ENCODE measurements at places on chromosomes 11 and 22.

DNA sequence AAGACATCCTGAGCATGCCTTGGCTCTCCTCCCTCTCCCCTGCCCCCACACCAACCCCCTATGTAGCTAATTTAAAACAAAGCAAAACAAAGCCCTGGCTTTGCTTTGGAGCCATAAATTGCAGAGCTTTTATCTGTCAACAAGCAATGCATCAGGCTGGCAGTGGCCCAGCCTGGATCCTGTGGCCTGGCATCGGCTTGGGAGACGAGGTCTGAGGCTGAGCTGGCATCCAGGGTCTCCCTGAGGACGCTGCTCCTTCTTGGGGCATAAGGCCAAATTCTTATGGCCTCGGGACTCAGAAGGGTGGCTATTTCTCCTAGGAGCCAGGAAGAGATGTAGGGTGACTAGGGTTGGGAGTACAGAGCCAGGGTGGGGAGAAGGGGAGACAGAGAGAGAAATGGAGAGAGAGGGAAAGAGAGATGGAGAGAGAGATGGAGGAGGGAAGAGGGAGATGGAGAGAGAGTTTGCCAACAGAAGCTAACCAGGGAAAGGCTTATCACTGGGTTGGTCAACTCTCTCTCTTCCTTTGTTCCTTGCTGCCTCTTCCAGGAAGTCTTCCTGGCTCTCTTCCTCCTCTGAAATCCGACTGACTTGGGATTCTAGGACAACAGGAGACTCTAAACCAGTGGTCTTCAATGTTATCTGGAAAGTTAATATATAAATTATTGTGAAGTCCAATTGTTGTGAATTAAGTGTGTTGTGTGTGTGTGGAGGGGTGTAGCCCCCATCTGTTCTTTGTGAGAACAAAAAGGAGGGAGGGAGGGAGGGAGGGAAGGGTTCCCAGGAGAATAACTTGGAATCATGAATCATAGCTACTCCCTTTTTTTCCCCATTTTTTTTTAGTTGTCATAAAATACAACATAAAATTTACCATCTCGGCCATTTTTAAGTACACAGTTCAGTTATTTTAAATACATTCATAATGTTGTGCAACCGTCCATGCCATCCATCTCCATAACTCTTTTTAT is 29.1 kb downstream of the TSPAN18 start:
- no peak for DNase-seq

DNA sequence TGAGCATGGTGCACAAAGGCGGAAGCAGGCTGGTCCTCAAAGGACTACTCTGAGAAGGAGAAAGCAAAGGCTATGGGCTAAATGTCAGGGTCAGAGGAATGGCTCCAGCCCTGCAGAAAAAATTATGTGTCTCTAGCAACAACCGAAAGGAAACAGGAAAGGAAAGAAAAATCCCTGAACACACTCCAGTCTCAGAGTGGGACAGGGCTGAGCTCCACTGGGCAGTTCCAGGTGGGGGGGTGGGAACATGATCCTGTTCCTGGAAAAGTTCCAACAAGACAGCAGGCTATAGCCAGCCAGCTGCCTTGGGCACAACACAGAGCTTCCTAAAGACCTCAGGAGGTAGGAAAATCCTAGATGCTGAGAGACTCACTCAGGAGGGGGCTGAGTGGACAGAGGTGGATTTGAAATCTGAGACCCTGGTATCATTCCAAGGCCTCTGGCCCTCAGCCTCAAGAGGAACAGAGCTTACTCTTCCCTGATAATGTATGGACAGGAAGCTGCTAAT is 1088.2 kb downstream of the TBC1D22A start:
- DNase-seq: no peak

DNA sequence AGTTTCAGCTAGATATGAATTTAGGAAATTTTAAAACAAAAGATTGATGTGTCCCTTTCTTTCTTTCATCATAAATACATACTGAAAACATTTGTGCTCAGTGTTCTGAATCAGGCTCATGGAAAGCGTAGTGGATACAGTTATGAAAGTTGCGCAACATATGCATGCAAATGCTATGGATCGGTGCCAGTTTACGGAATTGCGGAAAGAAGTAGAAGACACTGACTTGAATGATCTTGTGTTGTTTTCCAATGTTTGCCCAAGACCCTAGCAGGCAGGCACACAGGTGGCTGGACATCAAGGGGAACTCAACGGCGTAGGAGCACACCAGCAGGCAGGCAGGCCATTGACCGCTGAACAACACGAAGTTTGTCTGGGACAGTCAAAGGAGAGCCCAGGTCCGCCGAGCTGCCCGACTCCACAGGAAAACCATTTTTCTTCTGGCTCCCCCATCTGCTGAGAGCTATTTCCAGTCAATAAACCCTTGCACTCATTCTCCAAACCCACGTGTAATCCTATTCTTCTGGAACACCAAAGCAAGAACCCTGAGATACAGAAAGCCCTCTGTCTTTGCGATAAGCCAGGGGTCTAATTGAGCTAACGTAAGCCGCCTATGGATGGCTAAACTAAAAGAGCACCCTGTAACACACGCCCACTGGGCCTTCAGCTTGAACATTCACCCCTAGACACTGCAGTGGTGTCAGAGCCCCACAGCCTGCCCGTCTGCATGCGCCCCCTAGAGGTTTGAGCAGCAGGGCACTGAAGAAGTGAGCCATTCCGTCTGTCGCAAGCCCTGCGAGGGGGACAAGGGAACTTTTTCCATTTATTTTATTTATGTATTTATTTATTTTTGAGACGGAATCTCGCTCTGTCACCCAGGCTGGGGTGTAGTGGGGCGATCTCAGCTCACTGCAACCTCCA is 7.4 kb upstream of the BIRC3 start:
- DNase-seq: no peak

GRCh38 chr11:86443415-86443814 is 68.7 kb downstream of the CCDC81 start:
- DNase-seq: no peak

DNA sequence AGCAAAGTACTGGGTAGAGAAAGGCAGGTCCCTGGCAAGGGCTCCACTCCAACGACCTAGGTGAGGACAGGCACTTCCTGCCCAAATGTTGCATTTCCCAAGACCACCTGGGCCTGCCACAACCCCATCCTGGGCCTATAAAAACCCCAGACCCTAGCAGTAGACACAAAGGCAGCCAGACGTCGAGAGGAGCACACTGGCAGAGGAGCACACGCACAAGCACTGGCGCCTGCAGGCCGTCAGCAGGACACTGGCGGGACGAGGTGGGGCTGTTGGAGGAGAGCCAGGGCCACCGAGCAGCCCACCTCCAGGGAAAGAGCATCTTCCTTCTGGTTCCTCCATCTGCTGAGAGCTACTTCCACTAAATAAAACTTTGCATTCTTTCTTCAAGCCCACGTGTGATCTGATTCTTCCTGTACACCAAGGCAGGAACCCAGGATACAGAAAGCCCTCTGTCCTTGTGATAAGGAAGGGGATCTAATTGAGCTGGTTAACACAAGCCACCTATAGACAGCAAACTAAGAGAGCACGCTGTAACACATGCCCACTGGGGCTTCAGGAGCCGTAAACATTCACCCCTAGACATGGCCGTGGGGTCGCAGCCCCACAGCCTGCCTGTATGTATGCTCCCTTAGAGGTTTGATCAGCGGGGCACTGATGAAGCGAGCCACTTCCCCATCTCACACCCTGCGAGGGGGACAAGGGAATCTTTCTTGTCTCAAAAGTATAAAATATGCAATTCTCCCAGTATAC is 89.7 kb upstream of the MTMR2 start:
- DNase-seq: no peak

- DNase-seq: no peak
Measured at GRCh38 chr11:32426192-32426591, 9.1 kb downstream of the WT1 start.

GRCh38 chr22:47032956-47033647 is 270.7 kb downstream of the TBC1D22A start:
- no peak for DNase-seq

GRCh38 chr11:116492600-116492999 is 280.2 kb downstream of the BUD13 start:
- no peak for DNase-seq

GRCh38 chr11:88454881-88455280 is 117.3 kb upstream of the CTSC start:
- DNase-seq: no peak

GRCh38 chr22:45224331-45224730 is 16.4 kb downstream of the KIAA0930 start:
- DNase-seq: no peak

- no peak for DNase-seq
Measured at GRCh38 chr22:17569971-17570511, 6.7 kb downstream of the SLC25A18 start.

DNA sequence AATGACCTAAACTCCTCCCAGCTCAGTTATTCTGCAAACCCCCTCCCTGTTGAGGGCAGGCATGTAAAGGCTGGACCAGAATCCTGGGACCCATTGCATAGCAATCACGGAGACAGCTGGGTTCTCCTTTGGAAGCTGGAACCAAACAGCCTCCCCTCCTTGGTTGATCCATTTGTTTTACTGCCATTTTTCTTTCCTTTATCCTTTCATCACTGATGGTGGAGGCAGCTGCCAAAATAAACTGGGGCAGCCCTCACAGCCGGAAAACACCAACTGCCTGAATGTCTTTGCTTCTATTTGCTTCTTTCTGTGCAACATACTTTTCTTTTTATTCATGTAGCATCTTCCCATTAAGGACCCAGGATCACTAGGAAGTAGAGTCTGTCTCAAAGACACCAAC is 150.0 kb upstream of the SYT13 start:
- DNase-seq: no peak

All from stimulated activated CD4-positive, alpha-beta T cell treated with anti-CD3 and anti-CD28 coated beads, Interleukin-2, amount 100 ng/mL, for 4 hours (primary cell).